Activated T-helper 1 cell treated with Interleukin-2 at 50 U/mL for 16 hours (primary cell): ENCODE measurements at places on chromosomes 4 and X.

GRCh38 chr4:95522682-95523530, 25.9 kb downstream of the UNC5C start:
- DNase-seq, result no peak

- no peak for DNase-seq
Measured at GRCh38 chr4:15479089-15479912, 9.6 kb downstream of the CC2D2A start.

DNA sequence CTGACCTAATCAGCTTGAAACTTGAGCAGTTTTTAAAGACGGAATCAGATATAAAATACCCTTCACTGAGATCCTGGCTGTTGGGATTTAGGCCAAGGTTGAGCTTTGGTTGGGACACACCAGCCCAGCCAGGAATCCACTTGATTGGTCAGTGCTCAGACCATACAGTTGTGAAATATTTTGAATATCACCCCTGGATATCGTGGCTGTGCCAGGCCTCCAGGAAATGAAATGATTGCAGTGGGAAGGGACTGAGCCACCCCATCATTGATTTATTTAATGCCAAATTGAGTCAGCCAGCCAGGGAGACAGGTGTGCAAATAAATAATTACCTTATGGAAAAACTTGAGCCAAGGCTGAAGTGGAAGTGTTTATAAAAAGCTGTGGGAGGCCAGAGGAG, 128.4 kb upstream of the SCML1 start:
- DNase-seq, result no peak

GRCh38 chr4:15545371-15545770, 75.7 kb downstream of the CC2D2A start:
- no peak for DNase-seq

DNA sequence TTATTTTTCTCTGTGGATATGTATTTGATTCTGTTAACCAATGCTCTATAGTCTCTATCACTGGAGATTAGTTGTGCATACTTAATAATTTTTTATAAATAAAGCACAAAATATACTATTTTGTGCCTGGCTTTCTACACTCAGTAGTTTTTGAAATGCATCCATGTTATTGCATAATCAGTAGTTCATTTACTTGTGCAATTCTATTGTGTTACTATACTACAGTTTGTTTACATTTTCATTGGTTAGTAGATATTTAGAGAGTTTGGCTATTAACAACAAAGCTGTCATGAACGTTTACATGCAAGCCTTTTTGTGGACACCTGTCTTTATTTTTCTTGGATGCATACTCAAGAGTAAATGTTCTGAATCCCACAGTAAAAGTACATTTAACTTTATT, 265.0 kb upstream of the FAT4 start:
- DNase-seq, result no peak

DNA sequence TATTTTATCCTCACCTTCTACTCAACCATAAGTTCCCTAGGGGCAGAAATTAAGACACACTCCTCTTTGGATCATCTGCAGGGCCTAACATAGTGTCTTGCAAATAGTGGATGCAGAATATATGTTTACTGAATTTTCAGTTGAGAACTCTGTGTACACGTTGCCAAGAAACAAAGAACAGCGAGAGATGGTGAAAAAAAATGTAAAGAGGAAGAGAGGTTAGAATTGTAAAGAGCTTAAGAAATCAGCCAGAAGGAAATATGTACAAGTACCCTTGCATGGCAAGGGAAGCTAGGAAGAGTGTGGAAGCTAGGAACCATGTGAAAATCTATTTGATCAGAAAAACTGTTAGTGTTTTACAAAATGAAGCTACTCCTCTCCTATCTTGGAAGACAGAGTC, 431.0 kb downstream of the SMARCA1 start:
- DNase-seq, result no peak

DNA sequence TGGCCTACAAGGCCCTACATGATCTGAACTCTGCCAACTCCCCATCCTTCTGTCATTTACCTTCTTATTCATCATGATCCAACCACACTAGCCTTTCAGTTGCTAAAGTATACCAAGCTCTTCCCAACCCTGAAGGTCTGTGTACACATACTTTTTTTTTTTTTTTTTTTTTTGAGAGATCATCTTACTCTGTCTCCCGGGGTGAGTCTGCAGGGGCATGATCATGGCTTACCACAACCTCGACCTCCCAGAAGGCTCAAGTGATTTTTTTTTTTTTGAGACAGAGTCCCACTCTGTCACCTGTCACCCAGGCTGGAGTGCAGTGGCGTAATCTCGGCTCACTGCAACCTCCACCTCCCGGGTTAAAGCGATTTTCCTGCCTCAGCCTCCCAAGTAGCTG, 5.9 kb upstream of the UTP14A start:
- no peak for DNase-seq

GRCh38 chr4:67891645-67892044, 7.8 kb upstream of the TMPRSS11D start:
- no peak for DNase-seq

DNA sequence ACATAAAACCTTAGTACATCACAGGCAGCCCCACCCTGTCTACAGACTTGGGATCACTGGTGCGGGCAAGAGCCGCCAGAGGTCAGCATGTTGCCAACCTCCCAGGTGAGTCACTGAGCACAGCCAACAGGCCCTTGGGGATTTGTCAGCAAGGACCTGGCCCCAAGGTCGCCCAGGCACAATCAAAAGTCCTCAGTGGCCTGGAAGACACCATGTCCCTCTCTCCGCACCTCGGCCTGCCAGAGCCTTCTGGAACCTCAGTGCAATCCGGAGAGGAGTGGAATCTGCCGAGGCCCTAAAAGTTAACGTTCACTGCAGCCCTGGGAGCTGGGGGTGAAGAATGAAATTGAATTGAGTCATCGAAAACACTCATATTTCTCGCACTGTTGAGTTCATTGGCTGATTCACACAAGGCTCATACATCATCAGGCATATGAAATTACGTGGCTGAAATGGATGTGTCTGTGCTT, 74.3 kb downstream of the WFS1 start:
- no peak for DNase-seq

GRCh38 chr4:42306221-42307109, 90.8 kb upstream of the SHISA3 start:
- no peak for DNase-seq

DNA sequence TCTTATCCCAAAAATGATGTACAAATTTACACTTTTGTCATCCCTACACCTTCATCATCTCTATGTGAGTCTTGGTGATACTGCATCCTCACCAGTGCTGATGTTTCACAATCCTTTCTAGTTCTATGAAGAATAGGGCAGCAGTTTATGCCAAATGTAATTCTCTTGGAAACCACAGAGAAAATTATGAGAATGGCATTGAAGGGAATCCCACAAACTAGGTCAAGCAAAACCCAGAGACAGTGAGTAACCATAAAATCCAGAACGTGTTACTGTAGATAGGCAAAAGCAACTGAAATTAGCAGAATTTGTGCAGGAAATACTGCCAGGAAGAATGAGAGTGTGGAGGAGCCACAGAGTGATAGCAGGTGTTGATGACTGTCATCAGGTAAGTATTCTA, 24.5 kb downstream of the IL15 start:
- no peak for DNase-seq

GRCh38 chr4:24701683-24702082, 93.7 kb upstream of the SOD3 start:
- no peak for DNase-seq

DNA sequence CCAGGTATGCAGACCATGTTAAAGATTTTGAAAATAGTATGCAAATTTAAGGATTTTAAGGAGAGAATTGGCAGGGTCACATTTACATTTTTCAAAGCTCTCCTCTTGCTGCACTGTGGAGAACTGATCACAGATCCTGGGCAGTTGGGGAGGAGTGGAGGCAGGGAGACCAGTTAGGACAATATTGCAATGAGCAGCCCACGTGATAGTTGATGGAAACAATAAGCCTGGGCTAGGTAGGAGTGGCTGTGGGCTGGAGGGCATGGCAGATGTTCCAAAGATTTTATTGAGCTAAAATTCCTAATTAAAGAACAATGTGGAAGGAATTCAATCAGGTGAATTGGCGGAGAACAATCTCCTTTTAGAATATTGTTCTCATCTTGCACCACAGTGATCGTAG, 50.6 kb downstream of the ENPEP start:
- no peak for DNase-seq

- DNase-seq, result no peak
Measured at GRCh38 chr4:23135792-23136645, 443.3 kb downstream of the GBA3 start.

- DNase-seq, result no peak
Measured at GRCh38 chr4:141121101-141121500, 12.2 kb downstream of the RNF150 start.

- DNase-seq, result no peak
Measured at GRCh38 chr4:82467471-82467870, 37.1 kb downstream of the ENOPH1 start.

- DNase-seq, result no peak
Measured at GRCh38 chr4:17320046-17320445, 191.8 kb downstream of the QDPR start.

DNA sequence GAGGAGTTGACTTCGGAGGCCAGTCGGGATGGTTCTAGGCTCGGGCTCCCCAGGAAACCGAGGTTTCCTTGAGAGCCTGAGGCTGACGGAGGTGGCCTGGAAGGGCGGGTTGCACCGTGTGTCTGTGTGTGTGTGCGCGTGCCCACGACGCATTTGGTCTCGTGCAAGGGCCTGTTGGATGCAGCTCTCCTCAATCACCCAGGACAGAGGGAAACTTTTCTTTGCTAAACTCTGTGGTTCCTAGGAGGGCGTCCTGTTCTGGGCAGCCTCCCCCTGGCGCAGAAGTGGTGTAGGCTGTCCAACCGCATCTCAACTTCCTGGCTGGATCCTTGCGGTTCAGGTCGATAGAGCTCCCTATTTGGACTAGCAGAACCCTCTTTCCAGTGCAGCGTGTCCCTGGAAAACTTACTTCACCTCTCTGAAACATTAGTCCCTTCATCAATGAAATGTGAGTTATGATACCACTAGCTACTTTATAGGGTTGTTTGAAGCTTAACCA, 973 bp downstream of the STK32B start:
- no peak for DNase-seq

DNA sequence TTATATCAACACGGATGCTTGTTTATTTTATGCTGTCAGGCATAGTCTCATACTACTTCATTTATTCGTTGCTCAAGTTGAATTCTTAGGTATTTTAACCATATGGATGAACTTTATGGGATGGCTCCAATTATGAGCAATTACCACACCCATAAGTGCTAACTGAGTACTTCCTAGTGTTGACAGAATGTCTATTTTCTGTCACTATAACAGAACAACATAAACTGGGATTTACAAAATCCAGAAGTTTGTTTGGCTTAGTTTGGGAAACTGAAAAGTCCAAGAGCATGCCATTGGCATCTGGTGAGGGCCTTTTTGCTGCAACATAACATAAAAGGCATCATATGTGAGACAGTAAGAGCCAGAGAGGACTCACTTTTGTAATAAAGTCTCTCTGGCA, 21.0 kb downstream of the SULT1E1 start:
- DNase-seq, result no peak

GRCh38 chrX:120559804-120560203, 958 bp downstream of the CUL4B start:
- no peak for DNase-seq

DNA sequence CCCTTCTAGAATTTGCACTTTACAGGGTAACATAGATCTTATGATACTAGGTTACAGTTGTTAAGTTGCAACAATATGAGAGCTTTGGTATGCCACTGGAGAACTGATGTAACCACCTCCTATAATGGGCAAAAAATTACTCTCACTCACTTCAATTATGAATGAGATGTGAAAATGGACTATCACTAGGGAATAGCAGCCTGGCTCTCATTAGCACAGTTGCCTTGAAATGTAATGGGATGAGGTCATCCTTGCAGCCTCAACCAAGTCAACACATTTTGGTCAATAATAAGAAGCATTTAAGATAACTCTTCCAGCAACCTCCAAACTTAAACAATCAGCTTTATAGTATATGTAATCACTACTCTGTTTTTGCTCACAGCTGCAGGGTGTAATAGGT, 69.4 kb downstream of the TBC1D9 start:
- DNase-seq, result no peak

GRCh38 chrX:101744085-101744484, 84.4 kb upstream of the ARMCX2 start:
- no peak for DNase-seq

DNA sequence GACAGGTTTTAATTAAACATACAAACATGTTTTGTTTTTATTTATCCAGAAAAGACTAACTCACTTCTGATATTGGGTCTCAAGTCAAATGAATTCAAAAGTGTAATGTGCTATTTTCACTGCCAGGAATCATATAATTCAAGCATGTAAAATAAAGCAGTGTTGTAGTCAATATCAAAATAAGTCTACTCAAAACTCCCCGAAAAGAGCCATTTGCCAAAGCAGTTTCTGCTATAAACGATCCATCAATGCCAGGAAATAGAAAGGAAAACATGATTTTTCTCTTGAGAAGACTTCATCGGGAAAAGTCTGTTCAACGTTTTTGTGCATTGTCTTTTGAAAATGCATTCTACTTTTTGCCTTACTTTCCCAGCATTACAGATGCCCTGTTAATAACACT, 633.3 kb downstream of the FAT4 start:
- no peak for DNase-seq

GRCh38 chr4:8168832-8169598, 10.4 kb upstream of the ABLIM2 start:
- no peak for DNase-seq

DNA sequence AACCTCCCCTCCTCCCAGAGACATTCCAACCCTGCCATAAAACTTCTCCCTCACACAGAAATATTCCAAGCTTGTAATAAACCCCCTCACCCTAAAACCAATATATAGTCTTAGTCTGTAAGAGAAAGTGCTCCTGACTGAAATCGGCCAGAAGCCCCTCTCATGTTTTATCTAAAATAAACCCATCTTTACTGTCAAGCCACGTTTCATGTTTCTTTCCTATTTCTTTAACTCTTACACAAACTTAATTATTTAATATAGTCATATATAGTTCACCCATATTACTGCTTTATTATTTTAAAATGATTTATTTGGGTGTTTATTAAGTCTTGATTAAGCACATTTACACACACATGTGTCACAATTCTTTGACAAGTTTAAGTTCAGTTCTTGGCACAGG, 191.3 kb upstream of the AADAT start:
- no peak for DNase-seq

DNA sequence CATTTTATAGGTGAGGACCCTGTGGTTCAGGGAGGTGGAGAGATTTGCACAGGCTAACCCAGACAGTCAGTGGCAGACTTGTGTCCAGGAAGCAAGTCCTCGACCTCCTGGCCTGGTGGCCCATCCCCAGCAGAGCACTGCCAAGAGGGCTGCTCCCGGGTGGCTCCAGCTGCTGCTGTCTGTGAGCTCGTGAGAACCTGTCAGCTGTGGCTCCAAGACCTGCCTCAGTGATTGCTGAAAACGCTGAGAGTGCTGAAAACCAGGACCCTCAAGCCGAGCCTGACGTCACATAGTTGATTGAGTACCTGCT, 74.2 kb downstream of the RTL9 start:
- no peak for DNase-seq

- DNase-seq, result no peak
Measured at GRCh38 chr4:104064646-104065577, 345.1 kb upstream of the TACR3 start.

DNA sequence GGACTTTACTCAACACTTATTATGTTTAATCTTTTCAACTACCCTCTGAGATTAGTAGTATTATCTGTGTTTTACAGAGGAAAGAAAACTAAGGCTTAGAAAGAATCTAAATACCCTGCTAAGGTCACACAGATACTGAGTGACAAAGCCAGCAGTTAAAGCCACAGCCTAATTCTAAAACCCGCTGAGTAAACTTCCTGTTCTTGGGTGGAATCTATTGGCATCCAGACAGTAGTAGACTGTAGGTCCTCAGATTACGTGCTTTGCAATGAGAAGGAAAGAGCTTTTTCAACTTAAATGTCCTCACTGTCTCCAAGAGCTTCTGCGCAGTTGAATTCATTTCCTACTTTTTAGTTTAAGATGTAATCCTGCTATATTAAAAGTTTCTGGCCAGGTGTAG, 126.0 kb downstream of the TENM3 start:
- DNase-seq, result no peak
